ENCODE measurements at places on chromosomes 4 and X.

DNA sequence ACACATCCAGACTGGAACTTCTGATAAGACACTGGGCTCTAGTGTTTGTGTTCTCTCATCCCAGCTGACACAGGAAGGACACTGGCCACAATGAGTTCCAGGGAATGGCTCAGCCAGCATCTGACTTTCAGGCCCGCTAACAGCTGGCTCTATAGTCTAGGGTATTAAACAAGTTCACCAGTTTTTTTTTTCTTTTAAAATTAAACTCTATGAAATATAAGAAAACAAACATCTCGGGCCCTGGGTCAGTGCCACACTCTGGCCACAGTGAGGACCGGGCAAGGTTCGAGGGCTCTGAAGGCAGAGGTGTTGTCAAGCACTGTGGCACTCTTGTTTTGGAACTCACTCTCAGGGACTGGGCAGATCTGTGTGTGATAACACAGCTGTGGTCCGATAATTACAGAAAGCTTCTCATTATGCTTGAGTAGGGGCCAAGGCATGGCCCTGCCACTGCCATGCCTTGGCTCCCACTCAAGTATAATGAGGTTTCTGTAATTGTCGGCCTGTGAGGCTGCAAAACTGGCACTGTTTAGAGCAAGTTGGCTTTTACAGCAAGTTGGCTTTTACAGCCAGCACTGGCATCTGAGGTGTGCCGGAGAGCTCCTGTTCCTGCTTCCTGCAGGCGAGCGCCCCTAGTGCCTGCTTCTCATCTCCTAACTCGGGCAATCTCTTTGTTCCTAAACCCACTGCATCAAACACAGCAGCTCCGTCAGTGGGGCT lies 62.8 kb downstream of the PPP1R2C start:
- DNase-seq: no peak

DNA sequence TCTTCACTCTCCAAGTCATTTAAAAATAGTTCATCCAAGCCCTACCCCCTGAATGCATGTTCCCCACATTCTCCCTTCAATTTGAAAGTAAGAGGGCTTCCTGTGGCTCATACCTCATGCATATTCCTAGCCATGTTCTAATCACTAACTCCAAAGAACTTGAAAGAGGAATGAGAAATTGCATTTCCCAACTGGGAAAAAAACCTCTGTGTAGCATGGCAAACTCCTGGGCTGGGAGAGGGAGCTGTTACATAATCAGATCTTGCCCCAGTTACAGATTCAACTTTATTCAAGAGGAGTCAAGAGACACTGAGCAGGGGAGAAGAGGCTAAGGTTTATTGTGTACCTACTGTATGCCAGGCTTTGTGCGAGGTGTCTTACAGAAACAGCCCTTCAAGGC lies 90.2 kb downstream of the SLC2A9 start:
- DNase-seq: no peak

DNA sequence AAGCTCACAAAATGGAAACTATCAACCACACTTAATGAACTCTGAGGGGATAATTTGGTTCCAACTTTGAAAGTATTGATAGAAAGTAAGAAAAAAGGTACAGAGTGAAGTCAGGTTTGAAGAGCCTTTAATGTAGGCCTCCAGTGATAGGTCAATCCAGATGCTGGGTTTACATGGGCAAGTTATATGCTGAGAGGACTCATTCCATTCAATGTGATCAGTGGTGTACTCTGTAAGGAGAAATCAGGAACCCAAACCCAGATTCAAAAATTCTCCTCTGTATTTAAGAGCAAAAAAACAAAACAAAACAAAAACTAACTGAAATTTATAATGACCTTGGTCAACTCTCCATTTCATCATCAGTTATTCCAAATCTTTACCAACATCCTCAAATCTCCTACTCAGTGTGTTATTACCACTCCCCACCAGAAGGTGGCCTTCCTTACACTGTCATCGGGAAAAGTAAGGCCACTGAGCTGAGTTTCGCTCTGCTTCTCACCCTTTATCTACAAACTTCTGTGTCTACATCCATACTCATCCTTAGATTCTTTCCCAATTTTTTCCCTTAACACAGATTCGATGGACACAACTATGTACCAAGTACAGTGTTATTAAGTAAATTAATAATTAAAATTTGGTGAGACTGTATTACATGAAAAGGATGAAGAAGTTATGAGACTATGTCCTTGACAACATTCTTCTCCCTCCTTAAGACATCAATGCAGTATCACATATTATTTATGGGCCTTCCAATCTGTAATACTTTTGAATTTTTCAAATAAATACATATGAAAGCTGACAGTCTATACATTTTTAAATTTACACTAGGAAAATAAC lies 88.3 kb downstream of the ZAR1 start:
- peak; percentile 49 for DNase-seq

DNA sequence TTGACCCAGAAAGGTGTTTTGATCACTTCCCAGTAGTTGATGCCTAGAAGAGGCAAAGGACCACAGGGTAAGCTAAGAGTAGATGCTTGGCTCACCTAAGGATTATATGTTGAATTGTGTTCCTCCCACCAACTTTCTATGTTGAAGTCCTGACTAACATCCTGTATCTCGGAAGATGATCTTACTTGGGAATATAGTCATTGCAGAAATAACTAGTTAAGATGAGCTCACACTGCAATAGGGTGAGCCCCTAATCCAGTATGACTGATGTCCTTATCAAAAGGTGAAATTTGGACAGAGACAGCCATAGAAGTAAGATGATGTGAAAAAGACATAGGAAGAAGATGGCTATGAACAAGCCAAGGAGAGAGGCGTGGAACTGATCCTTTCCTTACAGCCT lies 3.3 kb upstream of the HMGB2 start:
- DNase-seq: no peak

DNA sequence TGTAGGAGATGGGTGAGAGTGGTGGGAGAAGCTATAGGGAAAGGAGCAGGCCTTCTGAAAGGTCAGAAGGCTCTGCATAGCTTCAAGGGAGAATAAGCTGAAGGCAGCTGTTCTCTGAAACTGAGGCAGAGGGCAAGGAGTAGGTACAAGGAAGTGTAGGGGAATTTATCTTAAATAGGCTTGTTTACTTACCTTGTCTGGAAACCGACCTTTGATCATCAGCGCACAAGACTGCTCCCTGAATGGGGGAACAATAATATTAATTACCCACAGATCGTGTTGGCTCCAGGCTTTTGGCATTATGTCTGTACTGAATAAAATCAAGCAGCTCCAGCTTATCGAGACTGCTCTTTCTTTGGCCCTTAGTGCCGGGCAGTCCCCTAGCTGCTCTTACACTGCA lies 175.5 kb upstream of the MAGEB16 start:
- no peak for DNase-seq

- DNase-seq: no peak
These were observed 279.0 kb downstream of the SPRY1 start for GRCh38 chr4:123675567-123675966.

DNA sequence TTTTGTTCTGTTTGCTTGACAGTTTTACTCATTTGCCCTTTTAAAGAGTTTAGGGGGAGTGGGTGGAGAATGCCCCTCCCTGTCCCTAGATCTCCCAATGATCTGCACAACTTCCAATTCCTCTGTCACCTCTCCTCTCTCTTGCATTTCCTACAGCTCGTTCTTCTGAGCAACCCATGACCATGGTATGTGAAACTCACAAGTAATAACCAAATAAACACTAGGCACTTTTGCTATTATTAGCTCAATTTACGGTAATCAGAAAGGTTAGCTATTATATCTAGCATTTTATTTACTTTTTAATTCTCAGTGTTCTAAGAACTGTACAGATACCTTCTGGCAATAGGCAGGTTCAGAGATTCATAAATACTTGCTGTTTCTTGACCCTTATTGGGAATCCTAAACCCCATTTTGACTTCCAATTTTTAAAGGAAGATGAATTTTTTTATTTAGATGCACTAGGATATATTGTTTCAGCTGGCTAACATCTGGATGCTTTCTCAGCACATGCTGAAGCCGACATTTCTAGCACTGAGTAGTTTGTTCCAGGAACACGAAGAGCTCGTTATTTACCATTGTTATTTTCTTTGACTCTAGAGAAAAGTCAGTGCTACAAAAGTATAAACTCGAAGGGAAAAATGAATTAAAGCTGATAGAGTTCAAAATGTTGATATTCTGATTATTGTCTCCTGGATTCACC lies 194.7 kb upstream of the TLL1 start:
- no peak for DNase-seq

GRCh38 chr4:2354118-2354517 lies 64.3 kb downstream of the ZFYVE28 start:
- no peak for DNase-seq

- DNase-seq: no peak
These were observed 77.2 kb upstream of the ADRA2C start for GRCh38 chr4:3689006-3689405.

- no peak for DNase-seq
These were observed 3.3 kb downstream of the RFC1 start for GRCh38 chr4:39362827-39363226.

DNA sequence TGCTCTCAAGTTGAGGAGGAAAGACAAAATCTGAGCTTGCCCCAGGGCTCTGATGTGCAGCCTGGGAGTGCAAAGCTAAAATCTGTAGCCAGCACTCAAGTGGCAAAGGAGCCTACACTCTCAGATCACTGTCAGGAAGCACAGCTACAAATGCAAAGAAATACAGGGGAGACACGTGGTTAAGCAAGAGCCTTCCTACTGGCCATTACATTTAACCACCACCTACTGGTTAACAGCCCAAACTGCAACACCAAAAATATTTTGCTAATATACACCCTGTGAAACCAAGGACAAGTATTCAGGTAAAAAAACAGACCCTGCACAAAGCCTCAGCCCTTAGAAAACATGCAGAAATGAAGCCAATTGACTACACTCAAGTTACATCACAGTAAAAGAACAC lies 170.4 kb upstream of the FGF16 start:
- DNase-seq: no peak

DNA sequence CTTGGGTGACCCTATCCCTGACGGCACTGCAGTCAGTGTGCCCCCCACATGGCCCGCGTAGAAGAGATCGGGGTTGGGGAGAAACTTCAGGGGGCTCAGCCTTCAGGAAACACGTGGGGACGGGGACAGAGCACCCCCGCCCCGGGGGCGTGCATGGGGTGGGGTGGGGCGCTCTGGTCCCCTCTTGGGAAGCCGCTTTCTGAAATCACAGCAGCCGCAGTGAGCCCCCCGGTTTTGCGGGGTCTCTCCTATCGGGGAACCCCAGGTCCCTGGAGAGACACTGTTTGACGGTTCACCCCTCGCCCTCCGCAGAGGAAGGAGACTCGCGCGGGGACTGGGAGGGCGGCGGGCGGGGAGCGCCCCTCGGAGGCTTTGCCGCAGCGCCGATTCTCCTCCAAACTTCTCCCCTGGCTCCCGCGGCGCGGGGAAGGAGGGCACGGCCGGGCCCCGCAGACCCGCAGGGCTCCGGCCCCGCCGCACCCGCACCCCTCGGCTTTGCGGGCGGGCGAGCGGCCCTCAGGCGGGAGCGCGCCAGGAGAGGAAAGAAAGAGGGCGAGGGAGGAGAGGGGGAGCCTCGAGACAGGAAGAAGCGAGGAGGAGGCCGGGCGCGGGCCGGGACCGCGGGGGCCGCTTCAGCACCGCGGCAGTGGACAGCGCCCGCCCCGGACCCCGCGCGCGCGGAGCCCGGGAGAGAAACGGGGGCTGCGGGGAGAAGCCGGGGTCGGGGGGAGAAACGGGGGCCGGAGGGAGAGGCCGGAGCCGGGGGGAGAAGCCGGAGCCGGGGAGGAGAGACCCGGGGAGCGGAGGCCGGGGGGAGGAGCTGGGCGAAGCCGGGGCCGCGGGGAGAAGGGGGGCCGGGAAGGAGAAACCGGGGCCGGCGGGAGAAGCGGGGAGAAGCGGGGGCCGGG lies 612 bp downstream of the CPLX1 start:
- DNase-seq: no peak

DNA sequence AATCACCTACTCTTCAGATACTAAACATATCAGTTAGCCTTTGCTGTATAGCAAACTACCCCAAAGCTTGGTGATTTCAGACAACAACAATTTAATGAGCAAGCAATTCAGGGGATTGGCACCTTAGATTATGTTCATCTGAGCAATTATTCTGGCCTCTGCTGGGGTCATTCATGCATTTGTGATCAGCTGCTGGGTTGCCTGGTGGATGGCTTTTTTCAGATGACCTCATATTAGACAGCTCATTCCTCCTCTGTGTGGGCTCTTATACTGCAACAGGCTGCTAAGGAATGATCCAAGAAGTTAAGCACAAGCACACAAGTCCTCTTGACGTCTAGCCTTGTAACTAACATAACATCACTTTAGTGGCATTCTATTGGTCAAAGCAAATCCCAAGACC lies 153.0 kb upstream of the PPP1R2C start:
- DNase-seq: no peak

GRCh38 chr4:25117274-25117673 lies 43.0 kb downstream of the SEPSECS start:
- DNase-seq: no peak

GRCh38 chr4:1055721-1056590 lies 44.5 kb downstream of the FGFRL1 start:
- DNase-seq: peak; percentile 65

DNA sequence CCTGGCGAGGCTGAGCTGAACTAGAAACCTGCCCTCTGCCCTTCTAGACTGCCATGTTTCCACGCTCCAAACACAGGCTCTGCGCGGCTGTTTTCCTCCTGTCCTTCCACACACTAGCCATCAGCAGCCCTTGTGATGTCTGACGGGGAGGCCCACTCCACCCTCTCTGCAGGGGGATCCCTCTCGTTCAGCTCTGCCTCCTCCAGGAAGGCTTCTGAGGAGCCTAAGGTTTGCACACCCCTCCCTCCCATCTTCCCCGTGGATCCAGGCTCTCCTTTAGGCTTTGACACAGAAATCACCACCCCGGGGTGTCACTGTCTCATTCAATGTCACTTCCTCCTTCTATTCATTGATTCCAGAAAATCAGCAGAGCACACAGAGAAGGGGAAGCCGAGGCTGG lies 38.6 kb upstream of the CRMP1 start:
- DNase-seq: no peak

DNA sequence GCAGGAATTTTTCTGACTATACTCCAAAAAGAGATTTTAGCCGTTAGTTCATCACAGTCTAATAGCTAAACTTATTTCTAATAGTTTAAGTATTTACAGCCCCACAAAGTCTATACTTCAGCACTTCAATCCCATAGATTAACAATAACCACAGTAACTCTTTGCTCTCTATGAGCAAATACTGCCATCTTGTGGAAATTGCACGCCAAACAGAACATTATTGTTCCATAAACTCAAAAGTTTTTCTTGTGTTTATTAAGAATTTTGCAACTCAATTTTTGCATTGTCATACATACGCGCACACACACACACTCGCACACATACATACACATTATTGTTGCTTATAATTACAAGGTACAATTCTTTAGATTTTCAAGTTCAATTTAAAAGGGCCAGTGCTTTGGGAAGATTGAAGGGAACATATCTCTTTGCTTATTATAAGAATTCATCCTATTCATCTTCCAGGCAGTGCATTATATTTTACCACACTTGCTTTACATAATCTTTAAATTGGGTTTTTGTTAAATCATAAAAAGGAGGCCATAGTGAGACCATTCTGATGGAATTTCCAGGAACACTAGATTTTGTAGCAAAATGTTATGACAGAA lies 63.8 kb upstream of the ATOH1 start:
- no peak for DNase-seq

Measured in activated T-cell treated with anti-CD3 and anti-CD28 coated beads for 4 hours (primary cell).